ENCODE measurements at places on chromosomes 4 and X.

GRCh38 chr4:41977709-41978108 is 3.8 kb upstream of the DCAF4L1 start:
- no peak for DNase-seq

- DNase-seq, result no peak
Measured at GRCh38 chr4:113317523-113317922, 268.1 kb downstream of the ANK2 start.

DNA sequence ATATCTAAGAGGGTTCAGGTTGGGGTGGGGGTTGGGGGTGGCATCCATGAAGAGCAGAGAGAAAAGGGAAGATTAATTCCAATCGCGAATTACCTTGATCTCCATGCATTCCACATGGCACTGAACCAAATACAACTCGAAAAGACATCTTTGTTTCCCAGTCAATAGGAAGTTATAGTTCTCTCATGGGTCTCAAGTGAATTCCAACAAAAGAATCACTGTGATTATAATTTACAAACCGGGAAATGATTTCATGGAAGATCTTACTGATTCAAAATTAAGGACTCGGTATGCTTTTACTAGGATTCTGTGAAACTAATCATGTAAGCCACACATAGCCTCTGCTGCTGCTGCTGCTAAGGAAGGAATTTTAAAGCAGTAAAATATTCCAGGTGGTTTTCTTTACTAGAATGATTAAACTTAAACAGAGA is 26.6 kb upstream of the AMELX start:
- no peak for DNase-seq

GRCh38 chr4:109803924-109804571 is 2.2 kb upstream of the CFI start:
- DNase-seq, result no peak

GRCh38 chrX:119589810-119590209 is 15.4 kb downstream of the UBE2A start:
- DNase-seq, result no peak

- DNase-seq, result no peak
Measured at GRCh38 chrX:10617999-10618351, 2.4 kb downstream of the MID1 start.

- no peak for DNase-seq
Measured at GRCh38 chr4:67436742-67437141, 108.6 kb downstream of the CENPC start.

DNA sequence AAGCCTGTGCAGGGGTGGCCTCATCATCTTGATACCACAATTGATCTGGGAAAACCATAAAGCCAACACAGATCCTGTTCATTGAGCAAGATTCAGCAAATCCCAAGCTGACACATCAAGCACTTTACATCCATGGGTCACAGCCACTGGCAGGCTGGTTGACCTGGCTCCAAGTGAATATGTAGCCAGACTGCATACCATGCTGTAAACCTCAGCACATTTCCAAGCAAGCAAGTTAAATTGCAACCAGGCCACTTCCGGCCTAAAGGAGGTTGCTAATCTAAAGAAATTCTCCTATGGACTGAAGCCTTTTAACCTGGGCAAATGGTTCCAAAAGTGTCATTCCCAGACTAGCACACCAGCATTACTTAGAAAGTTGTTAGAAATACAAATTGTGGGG is 54.4 kb upstream of the USP26 start:
- no peak for DNase-seq

GRCh38 chr4:81549984-81550383 is 78.3 kb upstream of the RASGEF1B start:
- DNase-seq, result no peak

DNA sequence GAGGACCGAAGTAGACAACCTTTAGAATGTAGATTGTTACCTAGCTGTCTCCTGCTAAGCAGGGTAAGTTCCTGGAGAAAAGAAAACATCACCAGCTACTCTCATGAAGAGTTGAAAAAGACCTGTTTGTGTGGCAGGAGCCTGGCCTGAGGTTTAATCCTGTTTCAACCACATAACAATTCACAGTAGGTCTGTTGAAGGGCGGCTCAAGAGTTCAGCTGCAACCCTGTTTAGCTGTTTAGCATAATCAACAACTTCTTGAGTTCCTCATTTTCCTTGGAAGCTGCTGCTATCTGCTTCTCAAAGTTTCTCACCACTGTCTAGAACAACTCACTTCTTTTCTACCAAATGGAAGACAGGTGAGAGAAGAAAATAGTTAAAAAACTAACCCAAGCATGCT is 170.4 kb upstream of the TET2 start:
- no peak for DNase-seq

Data from stimulated activated CD4-positive, alpha-beta T cell treated with anti-CD3 and anti-CD28 coated beads, TNF-alpha, amount 100 ng/mL, for 48 hours (primary cell).